Stimulated activated CD4-positive, alpha-beta T cell treated with anti-CD3 and anti-CD28 coated beads, Interleukin-12 subunit alpha, Interleukin-12 subunit beta, amount 100 ng/mL, for 48 hours (primary cell): ENCODE measurements at places on chromosomes 1 and 21.

DNA sequence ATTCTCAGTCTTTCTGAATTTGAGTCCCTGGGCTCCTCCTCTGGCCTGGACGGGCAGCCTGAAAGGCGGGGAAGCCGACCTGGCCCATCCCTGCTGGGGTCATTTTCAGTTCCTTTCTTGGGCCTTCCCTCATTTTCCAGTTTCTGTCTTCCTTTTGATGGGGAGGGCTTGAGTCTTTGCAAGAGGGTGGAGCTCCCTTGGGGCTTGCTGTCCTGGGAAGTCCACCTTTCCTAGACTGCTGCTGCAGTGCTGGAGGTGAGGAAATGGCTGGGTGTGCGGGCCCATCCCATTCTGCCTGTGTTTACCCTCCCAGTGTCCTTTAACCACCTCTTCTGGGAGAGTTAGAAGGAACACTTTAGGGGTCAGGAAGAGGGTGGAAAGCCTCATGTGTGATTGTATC lies 40.4 kb upstream of the SYNC start:
- DNase-seq = no peak

DNA sequence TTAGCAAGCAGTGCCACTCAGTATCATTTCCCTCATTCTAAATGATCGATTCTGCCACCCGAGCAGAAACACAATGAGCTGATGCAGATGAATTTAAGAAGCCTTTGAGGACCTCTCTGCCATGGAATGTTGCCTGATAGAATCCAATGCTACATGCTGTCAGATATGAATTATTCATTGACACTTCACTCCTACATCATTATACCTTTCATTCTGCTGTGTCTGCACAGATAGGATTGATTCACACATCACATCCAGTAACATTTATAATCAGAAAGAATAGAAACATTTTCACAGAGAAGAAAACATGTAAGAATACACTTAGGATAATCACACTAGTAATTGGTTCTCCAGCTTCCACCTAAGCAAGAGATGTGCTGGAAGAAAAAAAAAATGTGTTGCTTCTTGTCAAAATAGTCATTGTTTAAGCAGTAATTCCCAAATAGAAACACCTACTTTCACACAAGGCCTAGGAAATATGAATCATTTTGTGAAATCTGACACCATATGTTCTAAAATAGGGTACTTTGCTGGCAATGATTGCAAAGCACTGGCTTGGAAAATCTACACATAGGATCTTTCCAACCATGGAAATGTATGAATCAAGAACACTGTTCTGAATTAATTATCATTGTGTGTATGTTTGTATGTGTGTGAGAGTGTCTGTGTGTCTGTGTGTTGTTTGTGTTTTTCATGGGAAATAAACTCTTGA lies 110.1 kb downstream of the GRIK1 start:
- no peak for DNase-seq

- no peak for DNase-seq
Observed at GRCh38 chr1:230647321-230647720, 5.0 kb downstream of the COG2 start.

GRCh38 chr1:229889031-229889517 lies 178.0 kb upstream of the GALNT2 start:
- DNase-seq = no peak

DNA sequence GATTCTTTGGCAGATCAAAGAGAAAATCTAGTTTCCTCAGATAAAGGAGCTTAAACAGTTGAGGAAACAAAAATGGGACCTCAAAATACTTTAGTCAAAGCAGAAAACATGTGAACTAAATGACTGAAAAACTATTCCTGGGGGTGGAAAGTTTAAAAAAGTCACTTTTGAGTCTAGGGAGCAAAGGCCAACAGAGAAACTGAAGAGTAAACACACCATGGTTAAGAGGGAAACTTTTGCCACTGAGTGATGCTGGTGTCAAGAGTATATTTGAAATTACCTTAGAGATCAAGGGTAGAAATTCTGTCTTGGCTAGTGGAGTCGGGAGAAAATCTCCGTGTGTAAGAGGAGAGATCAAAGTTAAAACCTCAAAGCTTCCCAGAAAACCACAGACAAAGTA lies 501.2 kb upstream of the ADGRL4 start:
- DNase-seq = no peak

DNA sequence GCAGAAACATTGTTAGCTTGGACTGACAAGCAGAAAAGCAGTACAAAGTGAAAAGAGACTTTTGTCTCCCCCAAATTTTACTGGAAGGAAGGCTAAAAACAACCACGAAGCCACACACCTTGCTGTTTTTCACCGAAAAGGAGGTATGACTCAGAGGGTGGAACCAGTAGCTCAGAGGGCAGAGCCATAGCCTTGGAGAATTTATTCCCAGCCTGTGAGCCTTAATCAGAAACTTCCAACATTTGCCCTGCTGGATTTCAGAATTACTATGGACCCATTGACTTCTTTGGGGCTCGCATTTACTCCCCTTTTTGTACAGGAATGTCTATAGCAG lies 32.0 kb downstream of the RPS6KC1 start:
- no peak for DNase-seq

GRCh38 chr1:14616632-14617396 lies 18.3 kb downstream of the KAZN start:
- DNase-seq = no peak

DNA sequence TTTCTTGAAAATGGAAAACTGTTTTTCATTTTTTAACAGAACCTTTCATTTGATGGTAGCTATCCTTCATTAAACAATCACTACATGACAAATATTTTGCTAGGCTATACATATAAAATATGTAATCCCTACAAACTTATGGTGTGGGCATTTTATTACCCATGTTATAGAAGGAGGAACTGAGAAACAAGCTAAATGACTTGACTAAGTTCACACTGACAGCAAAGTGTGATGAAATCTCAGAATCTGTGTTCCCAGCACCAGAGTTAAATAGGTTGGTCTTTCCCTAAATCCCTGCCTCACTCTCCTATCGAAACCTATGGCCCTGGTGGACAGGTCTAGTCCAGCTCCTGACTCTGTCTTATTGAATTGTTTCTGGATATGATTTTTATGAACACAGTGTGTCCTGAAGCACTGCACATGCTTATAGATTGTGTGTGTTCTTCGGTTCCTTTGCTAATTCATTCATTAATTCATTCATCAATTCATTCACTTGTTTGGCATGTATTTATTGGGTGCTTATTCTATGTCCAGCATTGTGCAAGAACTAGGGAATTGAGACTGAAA lies 301.0 kb downstream of the GRIK1 start:
- no peak for DNase-seq

- DNase-seq = no peak
Observed at GRCh38 chr1:24516506-24516905, 13.9 kb downstream of the RCAN3 start.

- no peak for DNase-seq
Observed at GRCh38 chr1:239250353-239251035, 135.9 kb upstream of the CHRM3 start.

GRCh38 chr1:112692681-112693080 lies 14.2 kb downstream of the RHOC start:
- no peak for DNase-seq

GRCh38 chr1:155882235-155882634 lies 22.9 kb downstream of the SYT11 start:
- no peak for DNase-seq

DNA sequence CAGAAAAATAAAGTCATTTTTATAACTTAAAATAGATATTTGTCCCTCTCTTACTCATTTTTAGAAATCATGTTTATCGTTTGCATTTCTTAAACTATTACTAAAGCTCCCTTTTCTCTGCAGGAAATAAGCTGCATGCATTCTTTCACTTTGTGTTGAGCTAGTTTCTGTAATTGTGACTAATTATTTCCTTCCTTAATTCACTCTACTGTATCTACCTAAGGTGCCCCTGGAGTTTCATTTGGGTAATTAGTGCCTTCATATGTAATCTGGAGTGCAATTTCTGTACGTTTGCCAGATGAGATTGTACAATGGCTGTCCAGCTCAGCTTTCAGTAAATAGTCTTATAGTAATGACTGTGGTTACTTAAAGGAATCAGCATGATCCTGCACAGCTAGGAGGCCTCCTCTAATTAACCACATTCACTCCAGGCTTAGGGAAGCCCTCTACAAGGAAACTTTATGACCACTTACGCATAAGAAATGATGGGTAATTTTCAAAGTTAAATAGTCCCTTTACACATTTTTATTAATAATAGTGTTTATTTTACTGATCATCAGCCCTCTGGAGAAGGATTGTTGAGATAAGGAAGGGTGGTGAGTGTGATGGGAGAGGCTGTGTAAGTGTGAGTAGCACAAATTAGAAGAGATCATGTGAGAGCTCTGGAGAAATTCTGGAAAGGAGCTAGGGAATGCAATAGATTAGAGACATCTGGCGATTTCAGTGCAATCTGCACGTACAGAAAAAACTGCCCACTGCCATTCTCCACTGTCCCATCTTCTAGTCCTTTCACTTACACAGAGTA lies 86.8 kb downstream of the LRRC8C start:
- DNase-seq = no peak

DNA sequence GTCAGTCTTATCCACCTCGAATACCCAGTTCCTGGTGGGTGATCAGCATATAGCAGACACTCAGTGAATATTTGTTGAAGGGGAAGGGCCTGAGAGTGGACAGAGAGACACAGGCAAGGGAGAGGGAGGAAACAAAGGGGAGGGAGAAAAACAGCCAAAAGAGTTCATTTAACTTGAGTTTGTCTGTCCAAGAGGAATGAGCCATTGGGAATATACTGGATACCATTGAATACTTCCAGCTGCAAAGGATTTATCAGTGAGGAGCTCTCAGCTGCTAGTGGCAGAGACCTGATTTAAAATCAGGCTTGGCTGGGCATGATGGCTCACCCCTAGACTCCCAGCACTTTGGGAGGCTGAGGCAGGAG lies 11.5 kb upstream of the BGLAP start:
- DNase-seq = no peak

GRCh38 chr1:71829346-71829745 lies 453.0 kb downstream of the NEGR1 start:
- no peak for DNase-seq

DNA sequence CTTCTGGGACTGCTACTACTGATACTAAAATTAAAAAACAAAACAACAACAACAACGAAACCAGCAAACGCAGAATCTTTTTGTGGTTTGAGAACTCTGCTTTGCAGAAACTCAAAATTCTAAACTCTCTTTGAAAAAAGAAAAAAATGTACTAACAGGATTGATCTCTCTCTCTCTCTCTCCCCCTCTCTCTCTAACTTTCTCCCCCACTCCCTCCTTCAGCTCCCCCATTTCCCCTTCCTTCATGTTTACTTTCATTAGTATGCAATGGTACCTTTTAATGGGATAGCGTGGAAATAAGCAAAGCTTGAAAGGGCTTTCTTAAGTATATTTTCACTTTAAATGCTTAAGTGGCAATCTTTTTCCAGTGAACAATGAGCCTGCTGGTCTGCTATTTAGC lies 562.6 kb upstream of the ADGRL2 start:
- no peak for DNase-seq

DNA sequence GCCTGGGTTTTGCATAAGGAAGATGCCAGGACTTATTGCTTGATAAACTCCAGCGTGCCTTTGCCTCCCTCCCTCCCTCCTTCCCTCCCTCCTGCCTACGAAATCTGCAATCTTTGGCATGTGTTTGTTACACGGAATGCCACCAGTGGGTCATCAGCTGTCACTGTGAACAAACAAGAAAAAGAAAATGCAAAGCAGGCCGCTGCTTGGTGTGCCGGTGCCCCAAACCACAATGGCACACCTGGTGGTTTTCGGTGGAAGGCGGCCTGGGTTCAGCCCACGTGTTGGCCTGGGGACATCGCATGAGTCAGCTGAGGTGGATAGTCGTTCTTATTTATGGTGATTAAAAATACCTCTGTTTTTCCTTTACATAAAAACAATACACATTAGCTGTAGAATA lies 16.3 kb upstream of the IFNLR1 start:
- DNase-seq = no peak

DNA sequence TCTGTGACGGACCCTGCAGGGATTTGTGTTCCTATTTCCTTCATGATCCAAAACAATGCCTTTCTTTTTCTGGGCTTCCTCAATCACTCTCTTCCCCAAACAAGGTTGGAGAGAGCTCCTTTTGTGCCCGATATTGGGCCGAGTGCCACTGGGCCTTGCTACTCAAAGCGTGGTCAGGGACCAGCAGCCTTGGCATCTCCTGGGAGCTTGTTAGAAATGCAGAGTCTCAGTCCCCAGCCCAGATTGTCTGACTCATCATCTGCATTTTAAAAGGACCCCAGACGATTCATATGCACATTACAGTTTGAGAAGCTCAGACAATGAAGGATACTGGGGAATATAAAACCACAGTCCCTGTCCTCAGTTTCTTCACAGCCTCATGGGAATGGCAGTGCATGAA lies 19.9 kb downstream of the ADORA1 start:
- no peak for DNase-seq

DNA sequence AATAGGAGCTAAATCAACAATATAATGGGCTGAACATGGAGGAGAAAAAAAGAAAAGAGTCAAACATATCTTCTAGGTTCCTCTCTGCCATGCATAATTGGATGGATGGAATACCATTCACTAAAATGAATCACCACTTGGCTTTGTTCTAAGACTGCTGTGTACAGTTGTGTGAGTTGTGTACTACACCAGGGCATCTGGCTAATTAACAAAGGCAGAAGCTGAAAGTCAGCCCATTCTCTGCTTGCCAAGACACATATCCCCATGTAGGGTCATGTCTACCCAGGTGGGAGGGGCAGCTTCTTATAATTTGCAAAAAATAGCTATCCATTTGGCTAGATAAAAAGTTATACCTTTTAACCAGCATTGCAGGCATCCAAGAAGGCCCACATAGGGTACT lies 21.0 kb downstream of the JUN start:
- no peak for DNase-seq

DNA sequence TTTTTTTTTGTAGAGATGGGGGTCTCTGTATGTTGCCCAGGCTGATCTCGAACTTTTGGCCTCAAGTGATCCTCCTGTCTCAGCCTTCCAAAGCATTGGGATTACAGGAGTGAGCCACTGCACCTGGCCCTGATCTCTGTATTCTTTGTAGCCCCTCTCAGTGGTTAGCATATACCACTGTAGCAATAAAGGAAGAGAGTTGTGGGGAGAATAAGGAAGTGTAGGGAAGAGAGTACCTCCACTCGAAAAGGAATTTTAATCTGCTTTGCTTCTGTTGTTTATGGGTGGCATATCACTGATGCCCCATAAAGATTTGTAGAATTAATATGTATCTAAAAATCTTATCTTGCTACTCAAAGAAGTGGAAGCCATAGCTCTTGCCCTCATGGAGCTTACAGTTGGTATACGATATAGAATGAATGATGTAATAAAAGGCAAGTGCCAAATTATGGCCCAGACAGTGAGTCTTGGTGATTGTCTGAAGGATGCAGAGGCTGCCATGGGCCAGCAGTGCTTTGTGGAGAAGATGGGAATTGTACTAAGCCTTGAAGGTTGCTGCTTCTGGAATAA lies 96.0 kb downstream of the CLIC6 start:
- DNase-seq = no peak

DNA sequence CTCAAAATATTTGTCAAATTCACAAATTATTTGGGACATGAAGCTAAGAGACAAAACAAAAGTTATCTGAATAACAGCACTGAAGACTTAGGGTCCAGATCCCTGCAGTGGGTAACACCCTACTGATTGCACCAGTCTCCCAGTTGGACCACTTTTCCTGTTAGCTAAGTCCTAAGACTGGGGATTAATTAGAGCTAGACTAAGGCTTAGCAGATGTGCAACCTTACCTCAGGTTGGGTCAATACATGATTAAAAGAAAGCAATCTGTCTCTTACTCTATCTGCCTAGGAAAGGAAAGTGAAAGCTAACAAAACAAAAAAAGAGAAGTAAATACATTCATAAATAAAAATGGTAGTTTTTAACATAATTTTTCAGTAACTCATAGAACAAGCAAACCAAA lies 737.2 kb upstream of the CHRM3 start:
- no peak for DNase-seq

- no peak for DNase-seq
Observed at GRCh38 chr1:87816646-87817045, 488.0 kb downstream of the LMO4 start.
